Aorta (tissue), 5 donors: ENCODE measurements at places on chromosomes 6 and 20. TPM values are rescaled to one million over a fixed set of nuclear protein-coding genes. Genes with fewer than 3 reads are reported as not detected.

MAP7 gene
- polyA plus RNA-seq: 5.3 TPM

LSM2 gene
- 42.2 TPM for polyA plus RNA-seq

SYNJ2 gene
- 17.9 TPM for polyA plus RNA-seq

FAM83B gene
- polyA plus RNA-seq: not detected

DSP gene
- 0.41 TPM for polyA plus RNA-seq

MAN1A1 gene
- 22.6 TPM for polyA plus RNA-seq

BANF2 gene
- polyA plus RNA-seq: not detected

KPNA5 gene
- polyA plus RNA-seq: 3.8 TPM

KIF6 gene
- not detected for polyA plus RNA-seq

KHDC1 gene
- 3.6 TPM for polyA plus RNA-seq

PTPRA gene
- polyA plus RNA-seq: 15.9 TPM

GRCh38 chr20:10792291-10792690 is 118.5 kb upstream of the JAG1 start:
- no peaks in the 10 kb centered on the region for H3K36me3 ChIP-seq
- H3K27ac ChIP-seq: no peak overlapping the region
- DNase-seq: no peak

- H3K4me3 ChIP-seq: no peak overlapping the region
- DNase-seq: no peak
- no peak overlapping the region for H3K27ac ChIP-seq
- H3K27me3 ChIP-seq: no peaks in the 10 kb centered on the region
Observed at GRCh38 chr6:108476847-108477430, 83.8 kb upstream of the FOXO3 start.

DNA sequence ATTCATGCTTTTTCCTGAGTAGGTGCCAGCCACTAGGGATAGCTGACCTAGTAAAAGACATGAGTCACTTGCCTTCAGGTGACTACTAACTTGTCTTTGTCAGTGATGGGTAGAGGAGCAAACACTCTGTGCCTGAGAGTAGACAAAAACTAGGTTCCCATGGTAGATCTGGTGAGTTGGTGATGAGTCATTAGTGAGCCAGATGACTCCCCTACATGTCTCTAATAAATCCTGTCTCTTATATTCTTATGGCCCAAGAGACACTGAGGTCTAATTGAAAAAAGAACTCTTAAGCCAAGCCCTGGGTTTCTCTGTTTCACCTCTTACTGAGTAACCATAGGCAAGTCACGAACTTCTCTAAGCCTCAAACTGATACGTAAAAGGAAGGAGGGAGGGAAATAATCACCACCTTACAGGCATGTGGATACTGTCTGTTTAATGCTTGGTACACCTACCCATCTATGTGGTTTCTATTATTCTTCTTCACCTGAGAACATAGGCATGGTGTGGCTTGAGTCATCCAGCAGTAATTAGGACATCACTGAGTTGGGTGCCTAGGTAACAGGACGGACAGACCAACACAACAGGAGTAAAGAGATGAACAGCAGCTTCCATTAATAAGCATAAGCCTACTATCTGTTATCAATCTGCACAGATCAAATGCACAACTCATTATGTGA is 20.3 kb downstream of the TTPAL start:
- H3K36me3 ChIP-seq: no peaks in the 10 kb centered on the region
- no peak for DNase-seq
- peak overlapping the region; percentile 37 for H3K27ac ChIP-seq
- H3K27me3 ChIP-seq: no peaks in the 10 kb centered on the region
- H3K4me3 ChIP-seq: no peak overlapping the region
- peaks cover 2% of the 10 kb centered on the region for H3K4me1 ChIP-seq

DNA sequence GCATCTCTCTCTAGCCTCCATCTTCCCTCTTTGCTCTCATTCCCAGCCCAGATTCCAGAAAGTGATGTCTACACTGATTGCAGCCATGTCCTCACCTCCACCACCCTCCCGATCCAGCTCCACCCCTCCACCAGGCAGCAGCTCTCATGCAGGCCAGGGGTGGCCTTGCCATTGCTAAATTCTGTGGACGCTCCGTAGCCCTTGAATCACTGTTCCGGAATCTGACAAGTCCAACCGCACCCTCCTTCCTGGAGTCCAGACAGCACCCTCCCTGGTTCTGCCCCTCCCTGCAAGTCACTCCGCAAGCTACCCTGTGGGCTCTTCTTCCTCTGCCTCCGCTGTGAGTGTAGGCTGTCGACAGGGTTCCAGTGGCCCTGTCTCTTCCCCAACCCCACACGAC is 26.2 kb downstream of the TNXB start:
- no peak overlapping the region for H3K27ac ChIP-seq
- H3K4me3 ChIP-seq: no peak overlapping the region
- H3K36me3 ChIP-seq: no peaks in the 10 kb centered on the region
- no peaks in the 10 kb centered on the region for H3K4me1 ChIP-seq

- H3K36me3 ChIP-seq: no peaks in the 10 kb centered on the region
- no peaks in the 10 kb centered on the region for H3K27me3 ChIP-seq
- H3K27ac ChIP-seq: no peak within 1 kb of the TSS
- H3K4me3 ChIP-seq: no peak within 1 kb of the TSS
Observed at GRCh38 chr20:916125-916799, at the start of gene ANGPT4. TSS of gene ANGPT4 (minus strand) at chr20:916334. CDS start at chr20:916214, 120 bp downstream.

DNA sequence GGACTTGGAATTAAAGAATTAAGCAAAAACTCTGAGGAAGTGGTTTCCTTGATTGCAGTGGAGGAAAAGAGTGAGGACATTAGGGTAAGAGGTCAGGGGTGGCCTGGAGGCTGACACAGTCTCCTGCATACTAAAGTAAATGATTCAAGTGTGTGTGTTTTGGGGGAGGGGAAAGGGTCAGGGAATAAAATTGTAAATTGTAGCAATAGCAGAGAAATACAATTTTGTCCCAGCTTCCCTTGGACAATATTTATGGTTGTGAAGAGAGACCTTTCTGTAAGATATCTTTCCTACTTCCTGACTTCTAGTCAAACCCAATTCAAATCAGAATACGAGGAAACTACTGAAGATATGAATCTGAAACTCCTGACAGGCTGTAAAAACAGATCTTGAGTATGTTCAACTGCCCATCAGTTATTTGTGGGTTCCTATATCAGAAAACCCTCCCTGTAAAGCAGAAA is 143.4 kb upstream of the HMGN3 start:
- no peaks in the 10 kb centered on the region for H3K36me3 ChIP-seq
- DNase-seq: no peak
- H3K27me3 ChIP-seq: no peaks in the 10 kb centered on the region
- H3K27ac ChIP-seq: no peak overlapping the region
- no peaks in the 10 kb centered on the region for H3K4me1 ChIP-seq

DNA sequence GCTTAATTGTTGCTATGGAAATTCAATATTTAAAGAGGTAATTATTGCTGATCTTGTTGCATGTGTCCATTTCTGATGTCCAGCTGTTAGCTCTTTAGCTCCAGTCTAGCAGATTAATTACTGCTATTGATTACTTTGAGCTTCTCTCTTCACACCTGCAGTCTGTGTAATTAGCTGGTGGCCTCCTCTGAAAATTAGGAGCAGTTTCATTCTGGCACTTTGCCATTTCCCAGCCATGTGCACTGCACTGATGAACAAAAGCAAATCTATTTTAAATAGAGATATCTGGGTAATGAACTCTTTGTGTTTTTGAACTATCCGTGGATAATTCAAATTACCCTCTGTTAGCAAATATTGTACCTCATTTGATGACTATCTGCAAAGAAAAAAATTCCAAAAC is 275.9 kb downstream of the RNF144B start:
- H3K27ac ChIP-seq: no peak overlapping the region
- no peak for DNase-seq
- no peaks in the 10 kb centered on the region for H3K36me3 ChIP-seq
- no peaks in the 10 kb centered on the region for H3K4me1 ChIP-seq
- no peaks in the 10 kb centered on the region for H3K27me3 ChIP-seq

DNA sequence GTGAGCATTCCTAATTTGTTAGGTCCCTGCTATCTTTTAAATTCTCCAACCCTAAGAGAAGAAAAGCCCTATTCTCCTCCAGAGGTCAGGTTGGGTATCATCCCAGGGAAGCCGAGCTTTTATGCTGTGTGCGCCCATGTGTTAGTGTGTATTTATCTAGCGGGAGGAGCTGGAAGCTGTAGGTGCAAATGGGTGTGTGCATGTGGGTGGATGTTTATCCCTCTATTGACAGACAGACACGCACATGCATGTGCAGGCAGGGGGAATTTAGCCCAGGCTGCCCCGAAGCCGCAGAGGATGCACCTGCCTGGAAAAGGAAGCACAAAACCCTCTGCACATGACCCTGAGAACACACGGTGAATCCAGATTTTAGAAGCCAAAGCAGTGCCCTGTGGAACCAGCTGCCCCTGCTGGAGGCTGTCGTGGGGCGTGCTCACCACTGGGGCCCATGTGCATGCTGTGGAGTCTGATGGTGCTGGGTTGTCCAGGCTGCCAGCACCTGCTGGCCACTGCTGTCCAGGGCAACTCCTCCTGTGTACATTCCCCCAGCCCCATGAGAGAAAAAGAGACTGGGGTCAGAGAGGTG is 397.5 kb downstream of the TAF4 start:
- H3K36me3 ChIP-seq: no peaks in the 10 kb centered on the region
- H3K27ac ChIP-seq: no peak overlapping the region
- DNase-seq: peak; percentile 40
- no peaks in the 10 kb centered on the region for H3K27me3 ChIP-seq
